ENCODE measurements at places on chromosomes 4 and X.

GRCh38 chrX:38890963-38891362 is 89.7 kb downstream of the MID1IP1 start:
- DNase-seq: no peak

DNA sequence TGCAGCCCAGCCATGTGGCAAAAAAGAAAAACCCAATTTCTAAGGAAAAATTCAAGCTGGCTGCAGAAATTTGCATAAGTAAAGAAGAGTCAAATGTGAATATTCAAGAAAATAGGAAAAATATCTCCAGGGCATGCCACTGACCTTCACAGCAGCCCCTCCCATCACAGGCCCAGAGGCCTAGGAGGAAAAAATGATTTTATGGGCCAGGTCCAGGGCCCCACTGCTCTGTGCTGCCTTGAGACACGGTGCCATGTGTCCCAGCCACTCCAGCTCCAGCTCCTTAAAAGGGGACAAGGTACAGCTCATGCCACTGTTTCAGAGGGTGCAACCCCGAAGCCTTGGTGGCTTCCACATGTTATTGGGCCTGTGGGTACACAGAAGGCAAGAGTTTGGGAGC is 182.7 kb upstream of the FGF16 start:
- no peak for DNase-seq

DNA sequence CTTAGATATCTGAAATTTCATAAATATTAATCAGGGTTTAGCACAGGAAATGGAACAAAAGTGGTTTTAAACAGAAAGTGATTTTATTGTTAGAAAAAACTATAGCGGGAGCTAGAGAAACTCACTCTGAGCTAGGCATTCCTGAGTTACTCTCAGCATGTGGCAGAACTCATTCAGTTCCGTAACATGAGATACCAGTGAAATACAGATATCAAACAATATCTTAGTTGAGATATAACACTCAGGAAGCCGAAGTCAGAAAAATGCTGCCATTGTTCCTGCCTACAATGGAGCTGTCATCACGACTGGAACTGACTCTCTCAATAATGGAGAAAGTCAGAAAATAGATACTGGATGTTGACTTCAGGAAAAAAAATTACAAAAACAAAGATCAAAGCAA is 1428.7 kb downstream of the PCDH18 start:
- no peak for DNase-seq

DNA sequence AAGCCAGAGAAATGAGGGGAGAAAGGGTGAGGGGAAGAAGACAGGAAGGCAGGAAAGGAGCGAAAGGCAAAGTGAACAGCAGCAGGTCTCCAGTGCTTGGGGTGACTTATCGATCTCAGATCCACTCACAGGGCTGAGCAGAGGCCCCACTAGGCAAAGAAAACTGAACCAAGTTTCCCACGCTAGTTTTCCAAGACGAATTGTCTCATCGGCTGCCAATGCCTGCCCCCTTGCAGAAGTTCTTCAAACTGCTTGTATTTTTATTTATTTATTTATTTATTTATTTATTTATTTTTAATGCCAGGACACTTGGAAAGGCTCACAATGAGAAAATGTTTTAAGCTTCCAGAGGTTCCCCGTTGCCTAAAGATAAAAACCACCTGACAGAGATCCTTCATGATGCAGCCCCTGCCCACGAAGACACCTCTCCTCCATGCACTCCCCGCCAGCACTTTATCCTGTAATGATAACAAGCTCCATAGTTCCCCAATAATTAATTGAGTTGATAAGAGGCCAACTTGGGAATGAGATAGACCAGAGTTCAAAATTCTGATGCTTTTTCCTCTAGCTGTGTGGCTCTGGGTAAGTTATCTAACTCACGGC is 43.2 kb downstream of the QDPR start:
- DNase-seq: no peak

DNA sequence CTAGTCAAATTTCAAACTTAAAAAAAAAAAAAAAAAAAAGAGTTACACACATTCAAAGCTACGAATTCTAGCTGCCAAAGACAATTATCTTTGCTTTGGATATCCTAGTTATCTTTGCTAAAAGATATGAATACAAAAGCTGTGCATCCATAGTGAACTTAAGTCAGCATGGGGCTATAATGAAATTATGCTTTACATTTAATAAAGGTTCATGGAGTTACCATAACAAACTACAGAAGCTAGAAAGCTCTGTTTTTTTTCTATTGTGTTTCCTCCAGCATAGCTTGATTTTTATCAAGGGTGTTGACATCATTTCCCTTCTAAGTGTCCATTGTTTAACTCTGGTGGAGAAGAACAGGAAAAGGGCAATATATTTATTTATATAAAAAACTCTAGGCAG is 234.1 kb downstream of the ANKRD50 start:
- DNase-seq: no peak

- DNase-seq: no peak
Observed at GRCh38 chr4:160370046-160370445, 1267.2 kb downstream of the RAPGEF2 start.

GRCh38 chrX:25527156-25527555 is 511.4 kb upstream of the ARX start:
- no peak for DNase-seq

- no peak for DNase-seq
Observed at GRCh38 chrX:68570598-68570997, 71.7 kb downstream of the YIPF6 start.

GRCh38 chr4:139735381-139736273 is 70.0 kb downstream of the MGST2 start:
- no peak for DNase-seq

- DNase-seq: no peak
Observed at GRCh38 chr4:176443646-176444409, 124.1 kb downstream of the SPCS3 start.

DNA sequence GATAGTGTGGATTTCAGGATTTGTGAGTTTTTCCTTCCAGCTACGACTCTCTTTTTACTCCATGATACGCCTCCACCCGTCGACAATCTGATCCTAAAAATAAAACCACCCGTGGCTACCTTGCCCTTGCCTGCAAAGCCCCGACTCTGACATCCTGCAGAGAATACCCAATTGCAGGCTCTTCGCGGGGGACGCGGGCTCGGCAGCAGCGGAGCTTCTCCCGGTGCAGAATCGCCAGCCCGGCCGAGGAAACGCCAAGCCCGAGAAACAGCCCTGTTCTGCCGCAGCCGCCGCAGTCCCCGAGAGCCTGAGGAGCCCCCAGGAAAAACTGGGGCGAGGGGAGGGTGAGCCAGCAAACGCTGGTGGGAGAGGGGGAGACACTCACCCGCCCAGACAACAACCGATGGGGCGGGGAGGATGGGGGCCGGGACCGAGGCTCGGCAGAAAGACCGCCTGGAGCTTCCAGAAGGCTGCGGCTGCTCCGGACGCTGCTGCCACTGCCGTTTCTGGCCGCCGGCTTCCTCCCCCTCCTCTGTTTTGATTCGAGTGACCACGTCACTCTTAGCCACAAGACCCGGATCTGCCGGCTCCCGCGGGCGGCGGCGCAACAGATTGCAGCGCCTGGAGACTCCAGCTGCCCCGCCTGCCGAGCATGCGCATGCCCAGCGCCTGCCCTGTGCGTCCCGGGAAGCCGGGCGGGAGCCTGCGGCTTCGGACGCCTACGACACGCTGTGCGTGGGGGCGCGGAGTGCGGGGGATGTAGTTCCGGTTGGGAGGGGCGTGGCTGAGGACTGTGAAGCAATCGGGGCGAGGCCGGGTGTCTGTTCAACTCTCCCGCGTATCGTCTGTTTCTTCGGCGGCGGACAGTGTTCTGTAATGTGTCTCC is at the start of gene SMIM14:
TSS of gene SMIM14 (minus strand) at position 512 of the 886 bp plus-strand sequence. CDS start 33,720 bp downstream, outside the sequence.
- peak; percentile 93 for DNase-seq

DNA sequence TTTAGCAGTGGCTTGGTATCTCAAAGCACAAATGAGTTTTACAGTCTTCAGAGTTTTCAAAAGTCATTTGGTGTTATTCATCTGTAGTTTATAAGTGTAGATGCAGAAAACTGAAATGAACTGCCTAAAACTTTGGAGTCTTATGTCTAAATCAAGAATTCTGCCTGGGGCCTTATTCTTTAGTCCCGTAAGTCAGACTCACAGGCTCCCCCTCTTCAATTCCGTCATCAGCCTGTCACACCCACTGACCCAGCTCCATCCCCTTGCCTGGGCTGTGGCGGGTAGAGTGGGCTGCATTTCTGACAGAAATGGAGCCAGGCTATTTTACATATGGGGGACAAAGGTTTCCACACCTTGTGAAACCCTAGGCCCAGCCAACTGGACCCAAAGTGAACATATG is 44.3 kb downstream of the TSPAN5 start:
- no peak for DNase-seq

DNA sequence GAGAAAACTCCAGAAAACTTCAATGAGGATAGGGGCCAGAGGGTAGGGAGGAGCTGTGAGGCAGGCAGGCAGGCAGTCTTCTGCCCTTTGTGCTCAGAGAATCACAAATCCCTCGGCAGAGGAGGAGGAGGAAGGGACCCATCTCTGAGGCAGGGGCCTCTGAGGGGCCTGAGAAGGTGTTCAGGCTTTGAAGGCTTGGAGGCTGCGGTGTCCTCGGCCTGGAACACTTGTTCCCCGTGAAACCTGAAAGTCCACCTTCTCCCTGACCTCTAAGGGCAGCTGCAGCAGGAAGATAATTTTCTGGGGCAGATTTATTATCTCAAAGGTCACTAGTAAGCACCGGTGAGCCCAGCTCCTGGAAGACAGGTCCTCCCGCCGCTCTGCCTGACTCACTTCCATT is 200.3 kb upstream of the BCOR start:
- DNase-seq: no peak

DNA sequence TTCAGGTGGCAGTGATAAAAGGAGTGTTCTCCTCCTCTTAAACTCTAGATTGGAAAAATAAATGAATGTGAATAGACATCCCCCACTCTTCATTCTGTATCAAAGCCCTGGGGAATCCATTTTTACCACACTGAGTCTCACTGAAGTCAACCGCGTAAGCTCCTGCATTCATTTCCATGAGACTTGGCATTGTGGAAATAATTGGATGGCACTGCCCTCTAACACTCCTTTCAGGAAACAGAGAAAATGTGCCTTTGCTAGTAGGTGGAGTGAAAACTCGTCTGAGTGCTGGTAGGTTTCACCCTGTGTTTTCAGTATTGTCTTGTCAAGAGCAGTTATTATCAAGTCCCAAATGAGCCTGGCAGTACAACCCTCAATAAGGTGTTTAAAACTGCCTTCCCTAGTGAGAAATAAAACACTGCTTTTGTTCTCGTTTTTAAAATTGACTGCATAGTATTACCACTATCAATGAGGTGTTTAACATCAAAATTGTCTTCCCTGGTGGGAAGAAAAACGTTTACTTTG is 9.7 kb upstream of the CDKN2AIP start:
- no peak for DNase-seq

GRCh38 chr4:20565075-20565721 is 135.1 kb upstream of the PACRGL start:
- DNase-seq: no peak

- DNase-seq: no peak
Observed at GRCh38 chr4:147724468-147725201, 7.3 kb upstream of the ARHGAP10 start.

All from CD4-positive, alpha-beta T cell treated with Interferon gamma for 1 hour (primary cell).